ENCODE measurements at places on chromosomes 5 and 9. TPM values are rescaled to one million over a fixed set of nuclear protein-coding genes. Genes with fewer than 3 reads are reported as not detected.

DNA sequence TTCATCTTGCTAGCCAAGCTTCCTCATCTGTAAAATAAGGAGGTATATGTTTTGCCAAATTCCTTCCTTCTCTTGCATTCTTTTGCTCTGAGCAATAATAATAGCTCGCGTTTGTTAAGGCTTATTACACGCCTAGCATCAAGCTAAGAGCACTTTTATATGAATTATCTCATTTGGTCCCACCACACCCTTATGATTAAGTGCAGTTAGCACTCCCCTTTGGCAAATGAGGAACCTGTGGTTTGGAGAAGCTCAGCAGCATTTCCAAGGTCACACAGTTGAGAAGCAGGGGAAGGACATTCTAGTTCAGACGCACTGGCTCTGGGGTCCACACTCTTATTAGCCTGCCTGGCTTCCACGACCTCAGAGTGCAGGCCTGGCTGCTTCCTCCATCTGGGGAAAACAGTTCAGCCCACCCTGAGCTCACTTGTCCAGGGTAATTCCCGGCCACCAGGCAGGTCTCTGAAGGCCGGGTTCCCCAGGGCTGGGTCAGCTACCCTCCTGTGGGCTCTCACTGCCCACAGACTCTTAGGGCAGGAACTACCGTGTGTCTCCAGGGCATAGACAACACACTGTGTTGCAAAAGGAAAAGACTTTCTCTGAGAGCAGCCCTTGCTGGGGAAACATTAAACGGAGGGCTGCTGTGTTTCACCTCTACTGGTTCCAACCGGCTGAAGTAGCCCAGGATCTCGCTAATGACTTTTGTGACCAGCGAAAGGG, 9.9 kb upstream of the FBP1 start:
- DNase-seq: no peak

- DNase-seq: no peak
Observed at GRCh38 chr9:2059274-2059929, 44.3 kb downstream of the SMARCA2 start.

GRCh38 chr9:13274886-13275641, 4.4 kb downstream of the MPDZ start:
- DNase-seq: no peak

- no peak for DNase-seq
Observed at GRCh38 chr9:88722753-88723152, 187.8 kb downstream of the NXNL2 start.

DNA sequence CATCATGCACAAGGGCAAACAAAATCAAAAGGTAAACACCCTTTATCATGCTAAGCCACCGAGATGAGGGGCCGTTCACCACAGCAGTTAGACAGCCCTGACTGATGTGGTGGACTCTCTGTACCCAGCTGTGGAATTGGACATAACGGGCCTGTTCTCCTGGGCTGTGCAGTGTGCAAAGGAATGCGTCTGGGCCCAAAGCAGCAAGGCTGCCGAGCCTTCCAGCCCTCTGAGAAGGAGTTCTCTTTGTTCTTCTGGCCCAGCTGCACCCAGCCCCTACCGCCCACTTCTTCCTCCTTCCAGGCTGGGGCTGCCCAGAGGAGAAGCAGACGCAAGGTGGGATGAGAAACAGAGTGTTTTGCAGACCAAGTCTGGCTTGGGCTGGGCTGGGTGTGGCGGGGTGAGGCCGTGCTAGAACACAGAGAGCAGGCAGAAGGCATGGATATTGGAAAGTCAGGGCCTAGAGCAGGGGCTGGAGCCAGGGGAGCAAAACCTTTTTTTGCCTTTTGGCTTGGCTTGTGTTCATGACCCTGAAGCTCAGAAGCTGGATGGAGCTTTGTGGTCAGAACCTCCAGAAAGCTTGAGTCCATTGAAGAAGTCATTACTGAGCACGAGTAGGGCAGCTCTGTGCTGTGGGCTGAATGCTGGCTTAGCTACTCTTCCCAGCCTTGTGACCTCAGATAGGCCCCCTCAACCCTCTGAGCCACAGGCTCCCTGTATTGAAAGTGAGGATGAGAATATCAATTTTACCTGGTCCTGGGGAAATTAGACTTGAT, 49.8 kb upstream of the SH3PXD2B start:
- no peak for DNase-seq

GRCh38 chr5:87195104-87195591, 72.5 kb upstream of the RASA1 start:
- no peak for DNase-seq

DNA sequence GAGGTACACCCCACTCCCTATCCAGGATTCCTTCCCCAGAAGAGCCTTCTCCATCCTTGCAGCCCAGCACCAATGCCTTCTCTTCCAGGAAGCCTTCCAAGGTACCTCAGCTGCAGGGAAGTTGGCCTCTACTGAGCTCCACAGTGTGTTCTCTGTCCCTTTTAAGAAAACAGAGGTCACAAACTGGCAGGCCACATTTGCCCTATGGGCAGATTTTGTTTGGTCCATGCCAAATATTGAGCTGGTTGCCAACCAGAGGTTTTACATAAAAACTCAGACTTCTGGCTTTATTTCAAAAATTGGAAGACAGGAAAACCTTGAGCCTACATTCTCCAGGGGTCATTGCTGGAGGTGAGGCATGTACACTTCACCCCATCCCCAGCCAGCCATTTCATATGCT, 9.0 kb upstream of the NDST1 start:
- DNase-seq: no peak

- no peak for DNase-seq
Observed at GRCh38 chr9:116383936-116384335, 230.3 kb downstream of the PAPPA start.

GRCh38 chr5:113232221-113232620, 202.6 kb downstream of the TSSK1B start:
- DNase-seq: no peak

DNA sequence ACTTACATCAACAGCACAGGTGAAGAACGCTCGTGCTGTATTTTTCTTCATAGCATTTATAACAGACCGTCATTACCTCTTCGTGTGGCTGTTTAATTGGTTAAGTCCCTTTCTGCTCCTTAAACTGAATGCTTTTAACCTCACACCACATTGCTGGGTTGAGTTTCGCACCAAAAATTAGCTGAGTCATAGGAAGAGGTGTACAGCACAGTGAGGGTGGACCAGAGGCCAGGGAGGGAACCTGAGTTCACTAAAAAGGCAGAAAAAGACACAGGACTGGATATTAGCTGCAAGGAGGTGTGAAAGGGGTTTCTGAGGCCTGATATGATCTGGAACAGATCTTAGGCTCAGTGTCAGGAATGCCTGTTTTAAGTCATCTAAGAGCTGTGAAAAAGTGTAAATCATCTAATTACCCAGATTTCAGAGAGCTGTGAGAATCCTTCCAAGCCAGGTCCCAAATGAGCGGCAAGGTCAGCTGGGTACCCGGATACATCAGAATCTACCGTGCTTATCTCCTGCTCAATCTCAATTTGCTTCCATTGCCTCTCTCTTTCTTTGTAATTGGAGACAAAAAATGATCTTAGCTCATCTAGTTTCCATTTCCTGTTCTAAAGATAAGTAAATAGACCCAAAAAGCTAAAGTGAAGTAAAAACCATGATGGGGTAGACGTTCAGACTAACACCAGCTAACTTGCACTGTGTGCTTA, 7.1 kb upstream of the CFAP90 start:
- no peak for DNase-seq

GRCh38 chr9:33731625-33732024, 63.7 kb upstream of the PRSS3 start:
- DNase-seq: no peak

DNA sequence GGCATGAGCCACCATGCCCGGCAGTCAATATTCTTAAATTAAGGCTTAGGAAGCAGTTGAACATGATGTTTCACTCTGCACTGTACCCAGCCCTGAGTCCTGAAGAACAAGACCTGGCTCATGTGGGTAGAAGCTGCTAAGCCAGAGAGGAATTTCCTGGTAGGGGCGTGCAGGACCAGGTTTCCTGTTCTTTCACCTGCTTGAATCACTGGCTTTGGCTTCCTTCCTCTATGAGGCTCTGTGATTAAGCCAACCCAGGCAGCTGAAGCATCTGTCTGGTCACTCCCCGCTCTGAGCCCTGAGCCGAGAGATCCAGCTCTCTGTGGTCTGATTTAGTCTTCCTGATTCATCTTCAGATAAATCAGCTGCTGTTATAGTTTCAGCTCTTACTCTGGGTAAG, 29.1 kb downstream of the CFAP77 start:
- no peak for DNase-seq

GRCh38 chr9:129069862-129070641, 10.9 kb upstream of the DOLPP1 start:
- no peak for DNase-seq

GRCh38 chr5:119792161-119792799, 162.9 kb downstream of the FAM170A start:
- no peak for DNase-seq

- no peak for DNase-seq
Observed at GRCh38 chr5:154652746-154653417, 102.3 kb upstream of the LARP1 start.

- DNase-seq: no peak
Observed at GRCh38 chr5:19608444-19609002, 379.5 kb downstream of the CDH18 start.

DNA sequence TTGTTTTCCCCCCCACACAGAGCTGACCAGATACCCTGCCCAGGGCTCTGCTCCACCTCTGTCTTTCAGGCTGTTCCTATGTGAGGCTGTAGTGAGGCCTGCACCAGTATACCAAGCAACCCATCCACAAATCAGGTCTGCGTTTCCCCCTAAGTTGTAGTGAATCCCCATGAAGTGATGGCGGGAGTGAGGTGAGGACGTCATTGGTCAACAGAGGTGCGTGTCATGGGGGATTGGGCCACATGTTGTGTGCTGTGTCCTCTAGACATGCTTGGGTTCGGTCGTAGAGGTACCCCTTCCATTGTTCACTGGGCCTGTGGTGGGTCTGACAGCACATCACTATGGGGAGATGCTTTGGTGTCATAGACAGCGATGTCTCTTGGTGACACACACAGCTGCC, 184.6 kb downstream of the CACNA1B start:
- DNase-seq: no peak

GRCh38 chr5:16410338-16410737, 55.3 kb downstream of the ZNF622 start:
- DNase-seq: no peak

DNA sequence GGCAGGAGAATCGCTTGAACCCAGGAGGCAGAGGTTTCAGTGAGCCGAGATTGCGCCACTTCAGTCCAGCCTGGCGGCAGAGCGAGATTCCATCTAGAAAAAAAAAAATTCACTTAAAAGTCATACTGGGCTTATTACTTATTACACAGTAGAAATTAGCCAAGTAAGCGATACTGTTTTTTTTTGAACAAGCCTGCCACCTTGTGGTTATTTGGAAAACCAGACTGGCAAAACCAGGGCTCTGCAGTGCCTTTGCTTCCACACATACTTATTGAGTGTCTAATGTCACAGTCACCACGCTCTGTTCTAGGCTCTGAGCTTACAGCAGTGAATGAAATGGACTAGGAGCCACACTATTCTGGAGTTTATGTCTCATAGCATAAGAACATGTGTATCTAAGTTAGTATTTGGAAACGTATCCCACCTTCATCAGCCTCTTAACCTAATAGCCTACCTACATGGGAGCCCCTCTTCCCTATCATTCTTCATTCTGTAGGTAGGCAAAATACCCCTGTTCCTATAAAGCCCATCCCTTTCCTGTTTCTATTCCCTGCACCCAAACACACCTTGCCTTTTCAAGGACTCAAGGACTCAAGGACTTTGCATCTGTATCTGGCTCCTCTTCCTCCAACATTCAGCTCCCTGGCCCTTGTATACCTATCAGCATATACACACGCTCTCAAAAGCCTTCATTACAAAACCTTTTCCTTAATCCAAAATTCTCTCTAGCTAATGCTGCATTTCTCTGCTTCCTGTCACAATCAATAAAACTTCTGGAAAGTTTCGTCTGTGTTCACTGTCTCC, 13.9 kb upstream of the BASP1 start:
- no peak for DNase-seq

Gene PCDH12
- not detected for total RNA-seq

Gene BHMT2
- total RNA-seq: not detected

Gene TAL2
- total RNA-seq: not detected

Gene CARD9
- total RNA-seq: 0.89 TPM

Gene TMEM252
- not detected for total RNA-seq

Gene DNAH5
- total RNA-seq: not detected

Gene KIF24
- 0.71 TPM for total RNA-seq

Gene CENPH
- 13.5 TPM for total RNA-seq

Gene RORB
- total RNA-seq: not detected

Gene LECT2
- not detected for total RNA-seq

Gene NUTM2F
- not detected for total RNA-seq

Gene ASPN
- total RNA-seq: not detected

Gene TOR4A
- total RNA-seq: 7.9 TPM

Gene RASGEF1C
- not detected for total RNA-seq

Measured in activated B cell treated with CpG ODN at 0.5 μM for 24 hours (primary cell).